PC-3 (cell line): ENCODE measurements at places on chromosomes 5 and 9. TPM values are rescaled to one million over a fixed set of nuclear protein-coding genes. Genes with fewer than 3 reads are reported as not detected.

GRCh38 chr5:107813559-107813958 is 142.8 kb upstream of the EFNA5 start:
- no peaks in the 10 kb centered on the region for H3K36me3 ChIP-seq
- H3K27me3 ChIP-seq: no peaks in the 10 kb centered on the region
- DNase-seq: no peak
- no peak overlapping the region for H3K27ac ChIP-seq
- H3K4me3 ChIP-seq: no peak overlapping the region

Gene GRXCR2
- total RNA-seq: not detected in 2 replicates

DNA sequence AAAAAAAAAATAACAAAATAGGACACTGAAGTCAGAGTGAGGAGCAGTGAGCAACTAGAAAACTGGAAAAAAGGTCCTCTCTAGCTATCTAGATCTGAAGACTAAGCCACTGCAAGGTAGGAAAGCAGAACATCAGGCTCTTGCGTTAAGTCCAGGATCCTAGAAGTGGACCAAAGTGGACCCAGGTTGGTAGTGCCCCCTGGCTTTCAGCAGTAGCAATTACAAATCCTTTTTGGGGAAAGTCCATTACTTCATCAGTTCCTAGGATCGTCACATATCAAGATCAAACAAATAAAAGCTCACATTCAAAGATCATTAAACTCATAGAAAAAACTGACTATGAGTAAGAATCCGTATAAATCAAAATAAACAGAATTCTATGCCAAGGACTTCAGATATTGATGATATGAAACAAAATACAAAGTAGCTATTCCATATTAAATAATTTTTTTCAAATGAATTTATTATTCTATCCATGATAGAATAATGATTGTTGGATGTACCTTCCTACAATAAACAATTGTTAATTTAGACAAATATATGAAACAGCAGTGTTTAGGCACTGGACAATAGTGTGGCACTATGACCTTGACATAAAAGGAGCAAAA is 6.5 kb upstream of the RICTOR start:
- no peaks in the 10 kb centered on the region for H3K36me3 ChIP-seq
- no peaks in the 10 kb centered on the region for H3K27me3 ChIP-seq
- peaks cover 41% of the 10 kb centered on the region for H3K4me1 ChIP-seq
- H3K4me3 ChIP-seq: no peak overlapping the region
- peak; percentile 67 for DNase-seq

DNA sequence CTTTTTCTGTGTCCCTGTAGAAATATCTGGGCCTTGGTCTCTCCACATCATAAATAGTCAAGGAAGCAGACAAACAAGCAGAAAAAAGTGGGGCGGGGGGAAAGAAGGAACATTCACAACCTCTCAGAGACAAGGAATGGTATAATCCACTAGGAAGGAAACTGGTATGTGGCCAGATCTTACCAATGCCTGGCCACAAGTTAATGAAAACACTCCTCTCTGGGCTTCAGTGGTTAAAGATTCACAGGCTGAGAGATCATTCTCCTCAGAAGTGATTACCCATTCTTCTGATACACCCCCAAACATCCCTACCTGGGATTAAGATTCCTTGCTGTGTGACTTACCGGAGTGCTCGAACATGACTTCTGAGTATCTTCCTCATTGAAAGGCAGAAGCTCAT is 290.6 kb downstream of the MARCHF11 start:
- H3K27me3 ChIP-seq: no peaks in the 10 kb centered on the region
- H3K36me3 ChIP-seq: no peaks in the 10 kb centered on the region

Gene CDH18
- 0.15 TPM in 1 of 2 replicates, not detected in the other for total RNA-seq

Gene FAM81B
- not detected in 2 replicates for total RNA-seq

GRCh38 chr9:90539286-90539685 is 103.3 kb downstream of the DIRAS2 start:
- DNase-seq: no peak
- H3K4me1 ChIP-seq: no peaks in the 10 kb centered on the region

DNA sequence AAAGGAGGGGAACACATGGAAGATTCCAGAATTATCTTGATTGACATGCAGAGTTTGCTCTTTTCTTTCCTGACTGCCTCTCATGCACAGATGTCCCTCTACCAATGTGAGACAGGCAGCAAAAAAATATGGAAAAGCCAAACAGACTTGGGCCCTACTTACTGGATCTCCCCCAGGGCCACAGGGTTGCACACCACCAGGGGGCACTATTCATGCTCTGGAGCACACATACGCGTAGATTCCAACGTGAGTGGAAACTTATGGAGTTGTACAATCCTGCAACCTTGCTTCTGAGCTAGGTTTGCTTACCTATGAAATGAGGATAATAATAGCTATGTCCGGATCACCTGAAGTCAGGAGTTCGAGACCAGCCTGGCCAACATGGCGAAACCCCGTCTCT is 319.5 kb downstream of the ARHGEF28 start:
- H3K4me1 ChIP-seq: 0 out of 2 replicates have a peak, but pooled peaks cover 5% of the 10 kb centered on the region
- DNase-seq: no peak
- no peak overlapping the region for H3K4me3 ChIP-seq
- no peaks in the 10 kb centered on the region for H3K36me3 ChIP-seq
- no peak overlapping the region for H3K27ac ChIP-seq

- H3K36me3 ChIP-seq: no peaks in the 10 kb centered on the region
- H3K27ac ChIP-seq: no peak overlapping the region
- peaks cover 58% of the 10 kb centered on the region for H3K27me3 ChIP-seq
Measured at GRCh38 chr9:68913054-68913453, 100.9 kb downstream of the PRKACG start.
